ENCODE measurements at places on chromosomes 1 and 21. TPM values are rescaled to one million over a fixed set of nuclear protein-coding genes. Genes with fewer than 3 reads are reported as not detected.

AUNIP gene
- 0.21 TPM for total RNA-seq

DNM3 gene
- total RNA-seq: 16.3 TPM

RPTN gene
- not detected for total RNA-seq

DNA sequence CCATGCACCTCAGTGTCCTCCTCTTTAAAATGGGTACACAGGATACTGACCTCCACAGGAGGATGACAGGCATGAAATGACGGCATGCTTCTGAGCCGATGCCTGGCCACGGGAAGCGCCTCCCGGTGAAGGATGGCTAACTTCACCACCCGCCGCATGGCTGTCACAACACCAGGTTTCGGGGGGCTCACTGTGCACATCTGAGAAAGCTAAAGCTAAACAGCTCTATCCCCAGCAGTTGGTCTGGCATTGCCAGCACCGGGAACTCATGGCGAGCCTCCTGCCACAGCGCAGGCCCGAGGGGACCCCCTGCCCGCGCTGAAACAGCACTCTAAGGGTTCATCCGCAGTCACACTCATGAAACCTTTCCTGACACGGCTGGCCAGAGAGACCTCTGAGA lies 16.0 kb downstream of the NPHP4 start:
- peaks cover 8% of the 10 kb centered on the region for H3K36me3 ChIP-seq
- DNase-seq: no peak
- H3K27me3 ChIP-seq: no peaks in the 10 kb centered on the region
- no peak overlapping the region for H3K4me3 ChIP-seq
- no peak overlapping the region for H3K27ac ChIP-seq

LCE1B gene
- total RNA-seq: not detected

LY9 gene
- 1.3 TPM for total RNA-seq

RXFP4 gene
- total RNA-seq: not detected

- H3K27ac ChIP-seq: no peak overlapping the region
- H3K4me1 ChIP-seq: no peaks in the 10 kb centered on the region
- no peaks in the 10 kb centered on the region for H3K27me3 ChIP-seq
- H3K4me3 ChIP-seq: no peak overlapping the region
- H3K36me3 ChIP-seq: no peaks in the 10 kb centered on the region
- no peak for DNase-seq
Observed at GRCh38 chr1:101907264-101907663, 89.5 kb downstream of the OLFM3 start.

KRTAP19-7 gene
- not detected for total RNA-seq

CC2D1B gene
- 21.1 TPM for total RNA-seq

GRCh38 chr1:30740251-30741238 lies 17.0 kb downstream of the LAPTM5 start:
- H3K4me3 ChIP-seq: no peak overlapping the region
- no peaks in the 10 kb centered on the region for H3K36me3 ChIP-seq
- H3K27me3 ChIP-seq: no peaks in the 10 kb centered on the region
- no peak for DNase-seq
- no peak overlapping the region for H3K27ac ChIP-seq
- no peaks in the 10 kb centered on the region for H3K4me1 ChIP-seq

Data from lung (tissue), 17 donors.